ENCODE measurements at places on chromosomes 7 and 10.
A peak's percentile ranks its signal among the peaks of the same experiment; 100 is the strongest.

GRCh38 chr10:5930272-5930671, 40.2 kb downstream of the FBH1 start:
- DNase-seq, result no peak

DNA sequence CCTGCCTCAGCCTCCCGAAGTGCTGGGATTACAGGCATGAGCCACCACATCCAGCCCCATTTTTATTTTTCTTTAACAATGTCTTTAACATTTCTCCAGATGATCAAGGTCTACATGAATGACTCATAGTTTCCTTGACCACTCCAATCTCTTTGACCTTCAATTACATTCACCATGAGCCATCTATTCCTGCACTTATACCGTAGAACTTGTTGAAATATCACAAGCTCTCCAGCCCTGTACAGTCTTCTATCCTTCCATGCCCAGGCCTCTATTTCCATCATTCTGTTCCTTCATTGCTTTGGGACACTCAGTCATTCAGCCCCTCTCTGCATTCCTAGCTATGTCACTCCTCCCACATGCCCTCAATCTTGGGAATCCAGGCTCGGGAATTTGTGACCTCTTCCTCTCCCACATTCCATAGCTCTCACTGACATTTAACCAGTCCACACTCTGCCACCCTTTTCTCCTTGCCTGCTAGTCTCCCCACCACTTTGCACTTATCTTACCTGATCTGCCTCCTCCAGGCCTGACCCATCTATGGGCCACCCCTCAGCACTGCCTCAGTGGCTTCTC, 151.8 kb upstream of the STK17A start:
- DNase-seq, result no peak

DNA sequence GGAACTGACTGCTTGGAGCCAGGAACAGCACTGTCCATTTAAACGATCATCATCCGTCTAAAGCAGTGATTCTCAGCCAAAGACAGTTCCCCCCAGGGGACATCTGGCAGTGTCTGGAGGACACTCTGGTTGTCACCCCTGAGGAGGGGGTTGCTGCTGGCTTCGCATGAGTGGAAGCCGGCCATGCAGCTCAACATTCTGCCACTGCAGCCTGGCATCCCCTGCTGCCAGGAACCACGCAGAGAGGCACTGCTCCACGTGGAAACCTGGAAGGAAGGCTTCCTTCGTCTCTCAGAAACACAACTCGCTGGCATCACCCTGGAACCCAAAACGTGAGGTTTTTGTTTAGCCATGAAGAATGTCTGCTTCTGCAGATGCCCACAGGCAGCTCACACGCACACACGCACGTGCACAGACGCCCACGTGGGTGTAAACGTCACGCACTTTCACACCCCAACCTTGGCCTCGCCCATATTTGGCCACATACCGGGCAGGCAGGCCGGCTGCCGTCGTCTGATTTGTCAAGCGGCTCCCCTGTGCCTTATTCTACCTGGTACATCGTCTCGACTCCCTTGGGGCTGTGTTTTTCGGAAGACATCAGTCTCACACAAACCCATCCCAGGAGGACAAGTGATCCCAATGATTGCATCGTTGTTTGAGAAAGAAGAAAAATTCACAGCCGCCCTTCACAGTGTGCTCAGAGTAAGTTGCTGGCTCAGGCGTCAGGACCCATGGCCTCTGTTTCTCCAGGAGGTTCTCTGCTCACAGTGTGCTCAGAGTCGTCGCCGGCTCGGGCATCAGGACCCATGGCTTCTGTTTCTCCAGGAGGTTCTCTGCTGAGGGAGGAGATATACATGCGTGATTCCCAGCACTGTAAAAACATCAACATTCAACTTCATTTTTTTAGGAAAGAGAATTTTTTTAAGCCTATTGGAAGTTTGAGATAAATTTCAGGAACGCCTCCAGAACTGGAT, 127.2 kb upstream of the PPP2R2D start:
- DNase-seq, result no peak

DNA sequence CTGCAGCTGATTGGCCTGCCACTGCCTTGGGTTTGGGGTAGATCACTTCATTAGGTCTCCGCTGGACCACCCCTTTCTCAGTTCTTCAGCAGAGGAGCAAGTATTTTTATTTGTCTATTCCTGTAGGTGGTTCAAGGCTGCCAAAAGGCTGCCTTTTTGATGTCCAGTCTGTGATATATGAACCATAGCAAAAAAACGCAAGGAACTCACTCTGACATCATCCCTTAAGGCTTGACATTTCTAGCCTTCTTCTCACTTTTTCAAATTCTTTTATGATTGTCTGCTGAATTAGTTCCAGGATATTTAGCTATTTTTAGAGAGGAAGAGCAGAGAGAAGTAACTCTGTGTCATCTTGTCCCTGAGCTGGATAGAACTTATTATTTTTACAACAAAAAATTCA, 269.2 kb downstream of the BAMBI start:
- DNase-seq, result no peak

DNA sequence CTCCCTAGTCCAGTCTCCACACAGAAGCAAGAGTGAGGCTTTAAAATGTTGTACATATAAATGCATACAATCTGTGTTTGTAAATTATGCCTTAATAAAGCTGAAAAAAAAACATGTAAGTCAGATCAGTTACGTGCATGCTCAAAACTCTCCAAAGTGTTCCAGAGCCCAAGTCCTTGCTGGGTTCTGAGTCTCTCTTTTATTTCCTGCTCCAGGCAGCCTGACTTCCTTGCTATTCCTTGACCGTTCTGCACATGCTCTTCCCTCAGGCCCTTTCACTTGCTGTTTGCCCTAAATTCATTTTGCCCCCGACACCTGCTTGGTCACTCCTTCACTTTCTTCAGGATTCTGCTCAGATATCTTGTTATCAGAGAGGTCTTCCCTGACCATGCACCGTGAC, 770.1 kb downstream of the PHTF2 start:
- DNase-seq, result no peak

GRCh38 chr10:86321568-86321967, 45.0 kb downstream of the GRID1 start:
- no peak for DNase-seq

DNA sequence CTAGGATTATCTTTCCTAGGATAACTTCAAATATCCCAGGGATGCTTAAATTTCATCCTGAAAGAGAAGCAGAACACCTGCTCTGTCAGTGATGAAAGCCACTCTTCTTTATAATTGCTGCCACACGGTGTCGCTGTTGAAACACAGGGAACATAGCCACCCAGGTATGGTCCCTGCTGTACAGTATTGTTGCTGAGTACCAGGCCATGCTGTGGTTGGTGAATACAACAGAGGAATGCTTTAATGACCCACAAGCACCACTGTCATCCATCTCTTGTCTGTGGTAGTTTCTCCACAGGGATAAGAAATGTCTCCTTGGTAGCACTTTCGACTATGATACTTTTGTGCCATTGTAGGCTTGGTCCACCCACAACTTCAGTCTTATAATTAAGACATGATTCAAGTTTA, 70.6 kb upstream of the STARD3NL start:
- peak; percentile 36 for DNase-seq

DNA sequence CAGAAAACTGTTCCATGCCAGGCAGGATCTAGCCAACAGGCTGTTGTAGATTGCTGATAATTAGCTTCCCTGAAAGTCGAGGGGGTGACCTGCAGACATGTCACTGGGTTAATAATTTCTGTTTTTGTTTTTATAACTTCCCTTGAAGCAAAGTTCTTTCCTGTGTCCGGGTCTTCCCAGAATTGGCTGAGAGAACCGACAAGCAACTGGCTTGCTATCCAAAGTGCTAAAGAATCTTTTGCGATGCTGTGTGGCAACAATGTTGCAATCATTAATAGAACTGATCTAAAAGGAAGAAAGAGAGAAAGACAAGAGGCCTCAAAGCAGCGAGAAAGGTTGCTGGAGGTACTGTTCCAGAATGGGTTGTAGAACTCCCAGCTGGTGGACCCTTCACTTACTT, 132.1 kb upstream of the DPP6 start:
- no peak for DNase-seq

DNA sequence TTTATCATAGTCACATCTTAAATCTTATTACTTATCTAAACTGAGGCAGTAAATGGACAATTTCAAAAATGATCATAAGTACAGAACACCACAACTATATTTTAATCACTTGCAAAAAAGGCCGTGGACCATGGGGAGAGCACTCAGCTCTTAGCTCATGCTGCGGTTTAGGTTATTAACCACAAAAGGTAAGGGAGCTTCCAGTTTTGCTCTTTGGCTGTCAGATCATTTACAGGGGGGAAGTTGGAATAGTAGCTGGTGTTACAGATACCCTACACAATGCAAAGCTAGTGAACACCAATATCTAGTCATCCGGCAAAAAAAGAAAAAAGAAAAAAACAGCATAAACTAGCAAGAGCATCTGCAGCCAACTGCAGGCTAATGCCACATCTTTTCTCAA, 147.0 kb downstream of the BBS9 start:
- no peak for DNase-seq

DNA sequence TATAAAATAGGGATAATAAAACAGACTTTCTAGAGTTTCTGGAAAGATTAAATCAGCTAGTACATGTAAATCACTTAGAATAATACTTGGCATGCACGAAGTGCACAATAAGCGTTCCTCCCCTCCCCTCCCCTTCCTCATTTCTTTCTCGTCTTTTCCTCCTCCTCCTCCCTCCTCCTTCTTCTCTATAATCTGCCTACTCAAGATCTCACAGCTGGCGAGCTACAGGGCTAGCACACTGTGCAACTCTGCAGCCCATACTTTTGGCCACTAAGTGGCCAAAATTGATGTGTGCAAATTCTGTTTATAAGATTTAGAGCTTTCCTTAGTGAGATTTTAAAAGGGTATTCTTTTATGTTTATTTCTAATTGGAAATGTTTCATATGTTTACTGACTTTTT, 565.3 kb downstream of the PHTF2 start:
- DNase-seq, result no peak

DNA sequence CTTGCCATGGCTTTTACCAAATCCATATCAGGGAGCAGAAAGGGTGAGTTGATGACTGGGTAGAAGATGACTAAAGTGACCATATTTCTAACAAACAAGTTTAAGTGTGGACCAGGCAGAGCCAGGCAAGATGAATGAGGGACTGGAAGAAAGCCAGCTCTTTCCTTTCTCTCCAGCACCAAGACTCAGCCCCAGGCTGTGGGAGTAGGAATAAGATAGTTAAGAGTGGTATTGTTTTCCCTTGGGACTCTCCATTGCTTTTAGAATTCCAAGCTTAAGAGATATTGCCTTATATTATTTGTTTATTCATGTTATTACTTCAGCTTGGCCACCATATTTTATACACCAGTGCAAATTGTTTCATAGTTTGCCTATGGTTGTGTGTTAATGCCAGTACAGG, 28.8 kb upstream of the TSPAN33 start:
- DNase-seq, result no peak

DNA sequence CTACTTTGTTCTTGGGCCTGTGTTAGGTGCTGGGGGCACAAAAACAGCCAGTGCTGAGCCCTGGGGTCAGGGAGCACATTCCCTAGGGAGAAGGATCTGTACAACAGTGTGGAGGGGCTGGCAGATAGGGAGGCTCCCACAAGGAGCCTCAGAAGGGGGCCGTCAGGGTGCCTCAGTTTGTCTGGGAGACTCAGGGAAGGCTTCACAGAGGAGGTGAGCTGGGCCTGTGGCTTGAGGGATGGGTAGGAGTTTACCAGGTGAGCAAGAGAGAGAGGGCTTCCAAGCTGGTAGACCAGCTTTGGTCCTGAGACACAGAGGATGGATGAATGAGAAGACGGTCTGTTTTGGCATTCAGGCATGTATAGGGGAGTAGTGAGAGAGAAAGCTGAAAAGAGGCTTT, 52.1 kb downstream of the CAMK1D start:
- DNase-seq, result no peak

DNA sequence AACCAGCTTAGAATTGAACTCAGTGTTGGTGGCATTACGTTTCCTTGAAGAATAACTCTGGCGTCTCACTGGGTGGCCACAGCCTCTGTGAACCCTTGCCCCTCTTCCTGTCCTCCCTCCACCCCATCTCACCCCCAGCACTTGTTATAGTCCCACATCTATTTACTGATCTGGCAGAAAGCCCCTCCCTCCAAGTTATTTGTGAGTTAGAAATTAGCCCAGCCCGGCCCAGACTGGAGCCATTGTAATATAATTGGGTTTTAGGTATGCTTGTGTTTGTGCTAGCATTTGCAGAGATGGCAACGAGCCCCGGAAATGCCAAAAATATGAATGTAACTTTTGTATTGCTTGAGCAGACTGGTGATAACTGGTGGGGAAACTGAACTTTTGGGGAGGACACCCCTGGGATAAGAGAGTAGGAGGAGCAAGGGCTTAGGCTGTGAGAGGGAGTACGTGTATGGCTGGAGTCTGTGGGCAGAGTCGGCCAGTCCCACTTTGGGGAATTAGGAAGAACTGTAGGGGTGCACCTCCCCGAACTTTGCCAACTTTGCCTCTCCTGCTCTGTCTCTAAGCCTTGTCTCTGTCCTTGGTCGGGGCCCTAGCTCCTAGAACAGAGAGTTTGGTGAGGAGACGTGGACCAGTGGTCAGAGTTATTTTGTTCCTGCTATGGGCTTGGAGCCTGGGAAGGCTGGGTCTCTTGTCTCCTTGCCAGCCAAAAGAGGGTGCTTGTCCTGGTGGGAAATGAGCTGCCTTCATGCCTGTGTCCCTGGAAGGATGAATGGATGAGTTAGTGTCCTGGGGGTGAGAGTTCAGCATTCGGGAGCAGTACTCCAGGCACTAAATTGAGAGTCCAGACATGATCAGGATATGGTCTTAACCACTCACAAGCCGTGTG, 19.3 kb upstream of the TRIM8 start:
- DNase-seq, result no peak

DNA sequence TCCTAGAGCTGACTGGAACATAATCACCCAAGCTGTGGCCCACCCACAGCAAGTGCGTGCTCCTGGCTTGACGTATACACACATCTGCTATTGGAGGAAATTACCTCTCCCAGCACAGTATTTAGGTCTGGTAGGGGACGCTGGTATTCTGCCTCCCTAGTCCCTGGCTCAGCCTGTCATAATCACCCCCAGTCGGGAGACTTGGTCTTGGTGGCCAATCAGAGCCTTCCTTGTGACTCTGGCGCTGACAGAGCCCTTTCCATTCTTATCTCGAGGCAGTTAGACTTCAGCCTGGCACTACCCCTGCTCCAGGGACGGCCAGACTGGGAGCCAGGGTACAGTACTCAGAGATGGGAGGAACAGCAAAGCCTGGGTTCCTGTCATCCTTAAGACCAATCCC, 14.3 kb upstream of the PRKAG2 start:
- no peak for DNase-seq

DNA sequence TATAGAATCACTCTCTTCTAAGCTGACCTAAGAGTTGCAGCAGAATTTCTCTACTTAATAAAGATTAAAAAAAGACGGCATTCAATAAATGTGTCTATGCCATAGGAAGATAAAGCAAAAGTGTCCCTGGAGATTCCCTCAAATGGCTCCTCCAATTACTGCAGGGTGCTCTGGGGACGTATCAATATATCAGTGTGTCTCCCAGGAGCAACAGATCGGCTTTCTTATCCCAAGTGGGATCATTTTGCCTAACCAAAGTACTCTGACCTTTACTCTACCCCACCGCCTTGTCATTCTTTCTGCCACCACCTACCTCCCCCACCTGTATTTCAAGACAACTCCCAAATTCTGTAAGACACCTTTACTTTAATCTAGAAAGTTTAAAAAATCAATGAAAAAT, 202.0 kb upstream of the SEMA3C start:
- no peak for DNase-seq

- DNase-seq, result no peak
Observed at GRCh38 chr10:92268748-92269147, 22.1 kb downstream of the CPEB3 start.

All from thymus (tissue), 14 donors.